ENCODE measurements at places on chromosomes 13 and 19. TPM values are rescaled to one million over a fixed set of nuclear protein-coding genes. Genes with fewer than 3 reads are reported as not detected.
A peak's percentile ranks its signal among the peaks of the same experiment; 100 is the strongest.

DNA sequence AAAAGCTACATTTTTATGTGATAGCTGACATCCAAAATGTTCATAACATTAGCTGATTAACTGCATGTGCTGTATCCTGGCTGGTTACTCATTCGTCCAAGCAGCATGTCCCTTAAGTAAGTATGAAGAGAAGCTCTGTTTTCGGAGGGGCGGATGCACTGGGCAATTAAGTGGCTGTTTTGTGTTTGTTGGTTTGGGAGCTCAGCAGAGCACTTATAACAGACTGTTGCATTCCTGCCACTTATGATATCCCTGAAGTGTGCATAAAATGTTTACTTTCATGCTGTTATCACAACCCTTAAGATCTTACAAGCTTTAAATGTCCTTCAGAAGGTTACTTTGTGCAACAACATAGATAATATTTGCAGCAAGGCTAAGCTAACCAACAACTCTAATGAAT is 264.1 kb downstream of the NALCN start:
- no peak for DNase-seq

DNA sequence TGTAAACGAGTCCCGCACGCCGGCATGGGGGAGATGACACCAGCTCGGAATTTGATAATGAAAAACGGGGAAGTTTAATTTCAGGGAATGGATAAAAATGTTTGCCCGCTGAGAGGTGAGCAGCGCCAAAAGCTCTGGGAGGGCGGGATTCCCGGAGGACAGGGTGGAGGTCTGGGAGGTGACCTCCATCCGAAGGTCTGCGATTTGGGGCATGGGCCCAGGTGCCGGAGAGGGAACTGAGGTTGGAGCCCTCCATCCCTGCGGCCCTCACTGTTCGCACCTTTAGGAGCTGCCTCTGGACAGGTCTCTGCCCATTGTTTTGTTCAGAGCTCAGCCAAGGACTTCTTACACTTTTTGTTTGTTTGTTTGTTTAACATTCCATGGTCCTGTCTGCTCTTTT is 129.8 kb downstream of the URI1 start:
- DNase-seq = no peak

CYSLTR2 gene
- polyA plus RNA-seq = 0.38 TPM

ATP13A1 gene
- 39.9 TPM for polyA plus RNA-seq

- DNase-seq = peak; percentile 5
Observed at GRCh38 chr13:48000559-48001113, 437 bp downstream of the SUCLA2 start.

GRCh38 chr13:94712812-94713560 is 641 bp upstream of the SOX21 start:
- no peak for DNase-seq

GFY gene
- not detected for polyA plus RNA-seq

DNA sequence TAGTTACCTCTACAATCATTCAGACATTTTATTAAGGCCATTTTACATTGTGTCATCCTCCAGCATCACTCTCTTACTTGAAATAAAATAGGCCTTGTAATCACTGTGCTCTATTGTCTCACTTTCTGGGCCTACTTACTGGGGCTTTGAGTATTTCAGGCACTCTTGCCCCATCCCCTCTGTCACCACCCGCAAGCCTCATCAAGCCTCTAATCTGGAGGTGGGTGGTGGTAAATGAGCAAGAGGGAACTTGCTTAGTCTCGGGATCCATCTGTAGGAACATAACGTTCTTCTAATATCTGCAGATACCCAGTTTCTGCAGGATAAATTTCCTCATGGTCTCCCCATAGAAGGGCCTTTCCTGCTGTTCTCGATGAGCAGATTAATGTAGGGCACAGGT is 19.4 kb upstream of the GPR18 start:
- no peak for DNase-seq

GRCh38 chr13:84997858-84998257 is 801.4 kb downstream of the SLITRK6 start:
- no peak for DNase-seq
